NCI-H2107 (cell line): ENCODE measurements at places on chromosomes 5 and 9.

GRCh38 chr9:31445357-31445756, 939.1 kb upstream of the ACO1 start:
- no peak for DNase-seq

DNA sequence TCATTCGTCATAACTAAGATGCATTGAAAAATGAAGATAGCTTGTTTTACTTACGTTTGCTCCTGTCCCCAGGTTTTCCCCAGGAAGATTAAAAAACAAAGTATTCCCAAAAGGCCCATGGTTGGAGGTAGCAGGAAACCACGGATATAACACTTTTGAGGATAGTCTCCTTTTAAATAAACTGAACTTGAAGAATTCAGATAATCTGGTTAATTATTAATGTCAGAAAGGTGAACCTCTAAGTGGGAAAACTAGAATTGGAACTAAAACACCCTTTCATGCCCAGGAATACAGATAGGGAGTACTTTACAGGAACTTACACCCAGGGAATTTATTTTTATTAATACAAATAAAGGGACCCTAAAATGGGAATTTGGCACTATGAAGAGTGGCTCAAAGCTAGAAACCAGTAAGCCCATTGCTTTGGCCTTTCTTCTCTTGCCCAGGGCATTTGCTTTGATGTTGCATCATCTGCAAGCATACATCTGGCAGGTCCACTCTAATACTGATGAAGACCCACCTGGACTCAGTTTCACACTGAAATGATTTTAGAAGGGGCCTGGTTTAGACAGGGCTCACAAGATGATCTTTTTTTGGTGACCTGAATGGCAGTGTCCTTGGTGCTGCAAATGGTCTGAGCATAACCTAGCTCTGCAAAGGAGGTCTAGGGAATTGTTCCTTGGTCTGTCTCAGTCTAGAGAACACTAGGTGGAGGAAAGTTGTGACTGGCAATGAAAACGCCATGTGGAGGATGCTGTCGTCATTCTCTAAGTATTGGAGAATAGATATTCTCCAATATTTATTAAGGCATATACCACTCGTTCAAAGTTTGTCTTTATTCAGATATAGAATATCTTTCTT, at the start of gene C5:
C5 (minus strand) TSS at position 148 of the 861 bp plus-strand sequence; CDS start at position 119, 29 bp downstream.
- DNase-seq: no peak

- DNase-seq: no peak
Observed at GRCh38 chr5:90022002-90022710, 387.4 kb downstream of the CETN3 start.

GRCh38 chr5:81579262-81579924, 171.5 kb downstream of the SSBP2 start:
- no peak for DNase-seq

DNA sequence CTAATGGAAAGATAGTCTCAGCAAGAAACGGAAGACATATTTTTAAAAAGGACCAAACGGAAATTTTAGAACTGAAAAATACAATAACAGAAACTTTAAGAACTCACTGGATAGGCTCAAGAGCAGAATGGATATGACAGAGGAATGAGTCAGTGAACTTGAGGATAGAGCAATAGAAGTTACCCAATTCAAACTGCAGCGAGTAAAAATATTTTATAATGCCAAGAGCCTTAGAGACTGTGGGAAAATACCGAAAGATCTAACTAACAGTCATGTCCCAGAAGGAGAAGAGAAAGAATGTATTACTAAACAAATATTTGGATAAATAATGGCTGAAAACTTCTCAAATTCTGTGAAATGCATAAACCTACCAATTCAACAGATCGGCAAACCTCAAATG, 40.8 kb downstream of the ADAMTS2 start:
- DNase-seq: no peak

DNA sequence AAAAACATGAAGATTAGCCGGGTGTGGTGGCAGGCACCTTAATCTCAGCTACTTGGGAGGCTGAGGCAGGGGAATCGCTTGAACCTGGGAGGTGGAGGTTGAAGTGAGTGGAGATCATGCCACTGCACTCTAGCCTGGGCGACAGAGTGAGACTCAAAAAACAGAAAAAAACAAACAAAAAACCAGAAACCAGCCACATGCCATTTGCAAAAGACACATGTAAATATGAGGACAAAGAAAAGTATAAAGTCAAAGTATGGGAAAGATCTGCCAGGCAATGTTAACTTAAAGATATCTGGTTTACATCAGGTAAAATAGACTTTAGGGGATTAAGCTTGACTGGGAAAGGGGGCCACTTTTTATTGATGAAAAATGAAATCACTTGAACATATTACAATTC, 90.7 kb downstream of the FNBP1 start:
- no peak for DNase-seq

DNA sequence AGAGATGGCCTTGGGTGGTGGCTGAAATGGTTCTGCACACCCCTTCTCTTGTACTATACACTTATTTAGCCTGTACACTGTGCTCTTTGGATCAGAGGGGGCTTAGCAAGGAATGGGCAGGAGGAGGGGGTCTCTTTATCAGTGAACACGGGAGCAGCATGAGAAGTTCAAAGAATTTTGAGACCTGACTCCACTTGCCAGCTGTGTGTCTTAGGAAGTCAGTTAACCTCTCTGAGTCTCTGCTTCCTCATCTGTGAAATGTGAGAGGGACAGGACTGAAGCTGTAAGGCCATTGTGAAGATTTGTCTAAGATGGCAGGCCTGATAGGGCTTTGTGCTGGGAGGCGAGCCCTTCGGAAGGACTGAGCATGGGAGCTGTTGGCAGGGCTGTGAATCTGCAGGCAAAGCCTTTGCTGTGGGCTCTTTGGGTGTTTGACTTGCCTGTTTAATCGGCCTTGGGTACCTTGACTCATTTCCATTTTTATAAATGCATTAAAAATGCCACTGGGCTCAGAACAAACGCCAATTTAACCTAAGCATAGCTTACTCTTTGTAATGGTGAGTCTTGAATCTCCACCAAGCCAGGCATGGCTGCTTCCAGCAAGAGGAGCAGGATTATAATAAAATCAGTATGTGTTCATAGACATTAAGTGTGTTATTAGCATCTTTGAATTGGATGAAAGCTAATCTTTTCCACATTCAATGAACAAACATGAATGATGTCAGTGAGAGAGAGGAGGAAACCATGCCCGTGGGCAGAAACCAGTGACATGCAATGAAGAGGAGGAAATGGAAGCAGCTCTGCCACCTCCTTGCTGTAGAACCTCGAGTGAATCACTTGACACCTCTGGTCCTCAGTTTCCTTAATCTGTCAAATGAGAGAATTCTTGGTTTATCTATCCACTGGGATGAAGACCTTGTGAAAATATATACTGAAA, 89.4 kb downstream of the MACROH2A1 start:
- DNase-seq: no peak

GRCh38 chr9:37187292-37187691, 66.9 kb downstream of the ZCCHC7 start:
- DNase-seq: no peak

DNA sequence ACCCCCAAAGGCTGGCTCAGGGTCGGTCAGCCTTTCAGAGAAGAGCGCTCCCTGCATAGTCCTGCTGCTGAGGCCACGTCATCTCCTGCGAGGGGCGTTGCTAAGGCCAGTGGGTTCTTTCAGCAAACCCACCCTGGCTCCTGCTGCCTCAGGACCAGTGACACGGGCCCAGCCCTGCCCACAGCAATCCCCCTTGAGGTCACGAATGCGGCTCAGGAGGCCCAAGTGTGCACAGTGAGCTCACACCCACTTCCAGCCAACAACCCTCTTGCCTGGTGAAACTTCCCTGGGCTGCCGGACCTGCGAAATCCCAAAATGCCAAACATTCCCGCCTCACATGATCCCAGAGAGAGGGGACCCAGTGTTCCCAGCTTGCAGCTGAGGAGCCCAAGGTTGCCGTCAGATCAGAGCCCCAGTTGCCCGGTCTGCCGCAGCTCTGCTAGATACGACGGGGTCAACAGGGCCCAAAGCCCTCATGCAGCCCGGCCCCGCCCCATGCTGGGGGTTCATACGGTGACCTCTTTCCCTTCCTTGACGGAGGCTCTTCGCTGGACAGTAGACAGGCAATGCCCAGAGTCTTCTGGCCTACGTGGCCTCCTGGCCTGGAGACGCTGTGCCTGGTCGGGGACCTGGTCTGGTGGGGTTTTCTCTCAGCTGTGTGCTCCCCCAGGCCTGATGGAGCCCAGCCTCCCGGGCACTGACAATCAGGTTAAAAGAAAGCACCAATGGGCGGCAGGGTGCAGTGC, 116.4 kb upstream of the COL5A1 start:
- DNase-seq: no peak

DNA sequence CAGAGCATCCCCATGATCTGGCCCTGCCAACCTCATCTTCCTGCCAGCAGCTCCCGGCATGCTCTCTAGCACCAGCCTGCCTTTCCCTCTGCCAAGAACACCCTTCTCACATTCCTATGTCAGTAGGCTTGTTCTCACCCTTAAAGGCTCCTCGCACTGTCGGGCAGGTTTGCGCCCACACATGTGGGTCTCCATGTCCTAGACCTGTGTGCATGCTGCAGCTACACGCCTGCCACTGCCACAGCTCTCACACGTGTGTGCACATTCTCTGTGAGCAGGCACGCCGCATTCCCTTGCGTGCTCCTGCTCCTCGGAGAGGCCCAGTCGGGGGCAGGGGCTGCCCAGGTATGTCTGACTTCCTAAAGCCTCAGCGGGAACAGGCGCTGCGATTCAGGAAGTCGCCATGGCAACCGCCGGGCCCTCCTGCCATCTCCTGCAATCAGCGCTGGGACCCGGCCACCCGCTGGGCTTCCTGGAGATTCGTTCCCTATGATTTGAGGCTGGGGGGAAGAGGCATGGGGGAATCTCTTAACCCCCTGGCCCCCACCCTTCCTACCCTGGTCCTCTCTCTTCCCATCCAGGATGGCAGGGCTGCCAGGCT, 28.1 kb downstream of the NDUFA8 start:
- no peak for DNase-seq

GRCh38 chr5:57718155-57718554, 235.5 kb upstream of the ACTBL2 start:
- no peak for DNase-seq

GRCh38 chr5:25489834-25490538, 845.2 kb upstream of the CDH10 start:
- no peak for DNase-seq

DNA sequence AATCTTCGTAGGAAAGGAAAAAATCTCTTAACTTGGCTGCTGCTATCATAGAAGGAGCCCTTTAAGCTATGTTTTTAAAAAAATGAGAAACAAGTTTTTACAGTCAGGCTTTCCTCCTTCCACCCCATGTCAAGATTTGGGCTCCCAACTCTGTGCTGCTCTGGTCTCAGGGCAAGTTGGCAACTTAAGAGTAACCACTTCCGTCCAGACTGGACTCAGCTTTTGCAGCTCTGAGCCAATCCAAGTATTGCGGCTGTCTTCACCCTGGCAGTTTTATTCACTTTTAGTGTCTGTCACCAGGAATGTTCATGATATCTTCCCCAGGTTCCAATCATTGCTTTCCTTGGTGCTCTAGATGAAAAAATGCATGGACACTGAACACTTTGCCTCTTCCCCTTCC, 115.9 kb upstream of the GAS1 start:
- DNase-seq: no peak

- DNase-seq: no peak
Observed at GRCh38 chr5:74581988-74582365, 58.6 kb downstream of the ENC1 start.

DNA sequence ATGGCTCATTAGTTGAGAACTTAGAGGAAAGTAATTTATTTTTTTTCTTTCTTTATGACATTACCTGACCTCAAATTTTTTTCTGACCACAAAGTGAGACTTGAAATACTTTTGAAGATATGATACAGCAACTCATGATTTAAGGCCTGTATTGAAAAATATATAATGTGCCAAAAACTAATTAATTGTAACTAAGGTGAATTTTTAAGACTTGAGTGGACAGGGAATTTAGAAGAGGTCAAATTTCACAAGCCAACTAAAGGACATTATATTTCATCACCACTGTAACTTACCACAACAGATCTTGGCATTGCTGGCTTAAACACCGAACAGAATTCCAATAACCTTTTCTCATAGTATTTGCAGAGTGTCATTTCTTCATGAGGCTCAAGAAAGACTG, 1.8 kb downstream of the CCNH start:
- DNase-seq: no peak

DNA sequence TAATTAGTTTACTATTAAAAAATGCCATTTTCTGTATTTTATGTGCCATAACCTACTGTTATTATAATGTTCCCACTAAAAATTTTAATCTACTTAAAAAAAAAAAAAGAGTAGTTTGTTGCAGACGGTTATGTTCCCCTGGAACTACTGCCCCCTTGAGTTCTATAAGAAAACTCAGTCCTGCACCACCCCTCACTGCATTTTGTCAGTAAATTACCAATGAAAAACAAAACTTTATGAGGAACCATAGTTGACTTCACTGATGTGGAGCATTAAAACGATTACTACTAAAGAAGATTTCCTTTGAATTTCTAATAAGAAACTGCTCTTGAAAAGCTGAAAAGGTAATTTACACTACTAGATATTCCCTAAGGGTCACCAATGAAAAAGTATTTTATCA, 288.7 kb downstream of the FBXL17 start:
- no peak for DNase-seq

DNA sequence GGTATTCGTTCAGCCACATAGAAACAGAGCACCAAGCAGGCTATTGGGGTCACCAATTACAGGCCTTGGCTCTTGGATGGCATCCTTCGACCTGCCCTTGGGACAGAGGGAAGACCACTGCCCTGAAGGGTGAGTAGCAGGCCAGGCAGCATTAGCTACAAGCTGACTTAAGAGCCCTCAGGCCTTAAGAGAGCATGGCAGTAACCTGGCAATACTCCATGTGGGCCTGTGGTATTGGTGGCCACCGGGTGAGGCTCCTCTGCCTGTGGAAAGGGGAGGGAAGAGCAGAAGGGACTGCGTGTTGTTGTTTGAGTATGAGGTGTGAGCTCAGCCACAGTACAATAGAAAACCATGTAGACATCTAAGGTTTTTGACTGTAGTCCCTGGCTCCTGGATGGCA, 170.6 kb downstream of the MCTP1 start:
- no peak for DNase-seq

DNA sequence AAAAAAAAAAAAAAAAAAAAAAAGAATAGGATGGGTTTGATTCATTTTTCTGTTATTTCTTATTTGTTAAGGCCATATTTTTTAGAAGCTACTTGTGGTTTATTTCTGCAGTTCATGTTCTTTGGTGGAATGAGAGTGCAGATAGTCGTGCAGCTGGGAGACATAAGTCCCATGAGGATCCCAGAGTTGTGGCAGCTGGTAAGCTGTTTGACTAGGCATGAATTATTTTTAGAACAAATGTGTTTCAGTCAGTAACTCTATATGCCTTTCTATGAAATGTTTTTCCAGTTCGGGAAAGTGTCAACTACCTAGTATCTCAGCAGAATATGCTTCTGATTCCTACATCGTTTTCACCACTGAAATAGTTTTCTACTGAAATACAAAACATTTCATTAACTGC, 5.0 kb upstream of the NIPSNAP3B start:
- no peak for DNase-seq
